ENCODE measurements at places on chromosomes 6 and 20.
A peak's percentile ranks its signal among the peaks of the same experiment; 100 is the strongest.

GRCh38 chr20:22425344-22426295 is 158.8 kb downstream of the FOXA2 start:
- DNase-seq = no peak

DNA sequence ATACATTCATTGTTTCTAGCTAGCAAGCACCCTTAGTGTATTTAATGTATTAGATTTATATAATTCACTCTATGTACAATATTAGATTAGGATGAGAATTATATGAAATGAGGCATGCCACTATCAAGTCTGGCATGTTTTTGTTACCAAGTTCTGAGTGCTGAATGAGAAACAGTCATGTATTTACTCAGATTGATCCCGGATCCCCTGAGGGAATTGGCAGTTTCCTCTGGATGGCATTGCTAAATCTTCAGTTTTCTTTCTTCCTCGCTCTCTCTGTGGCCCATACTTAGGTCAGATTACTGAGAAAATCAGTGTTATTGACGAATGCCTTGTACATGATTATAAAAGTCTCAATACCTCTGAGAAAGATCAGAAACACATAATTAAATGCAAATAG is 66.6 kb downstream of the CDKAL1 start:
- DNase-seq = no peak

- no peak for DNase-seq
These were observed 140.4 kb downstream of the HS3ST5 start for GRCh38 chr6:114202389-114202788.

DNA sequence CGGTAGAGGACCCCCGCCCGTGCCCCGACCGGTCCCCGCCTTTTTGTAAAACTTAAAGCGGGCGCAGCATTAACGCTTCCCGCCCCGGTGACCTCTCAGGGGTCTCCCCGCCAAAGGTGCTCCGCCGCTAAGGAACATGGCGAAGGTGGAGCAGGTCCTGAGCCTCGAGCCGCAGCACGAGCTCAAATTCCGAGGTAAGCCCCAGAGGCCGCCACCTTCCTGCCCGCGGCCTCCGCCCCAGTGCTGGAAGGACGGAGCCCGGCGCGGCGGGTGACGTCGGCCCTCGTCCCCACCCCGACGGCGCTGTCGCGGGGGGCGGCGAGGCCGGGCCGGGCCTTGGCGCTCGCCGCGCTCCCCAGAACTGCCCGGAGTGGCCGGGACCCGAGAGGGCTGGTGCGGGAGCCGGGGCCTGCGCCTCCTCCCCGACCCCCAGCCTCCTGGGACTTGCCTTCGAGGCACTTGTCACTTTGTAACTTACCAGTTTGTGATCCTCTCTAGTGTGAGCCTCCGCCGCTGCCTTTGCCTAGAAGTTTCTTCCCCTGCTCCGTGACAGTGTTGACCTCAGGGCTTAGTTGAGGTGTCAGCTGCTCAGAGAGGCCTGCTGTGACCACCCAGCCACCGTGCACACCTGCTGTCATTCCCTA is 417 bp downstream of the VAPB start:
- no peak for DNase-seq

GRCh38 chr20:1951436-1952115 is 42.3 kb downstream of the PDYN start:
- DNase-seq = no peak

- DNase-seq = no peak
These were observed 34.3 kb upstream of the VEGFA start for GRCh38 chr6:43735642-43736199.

DNA sequence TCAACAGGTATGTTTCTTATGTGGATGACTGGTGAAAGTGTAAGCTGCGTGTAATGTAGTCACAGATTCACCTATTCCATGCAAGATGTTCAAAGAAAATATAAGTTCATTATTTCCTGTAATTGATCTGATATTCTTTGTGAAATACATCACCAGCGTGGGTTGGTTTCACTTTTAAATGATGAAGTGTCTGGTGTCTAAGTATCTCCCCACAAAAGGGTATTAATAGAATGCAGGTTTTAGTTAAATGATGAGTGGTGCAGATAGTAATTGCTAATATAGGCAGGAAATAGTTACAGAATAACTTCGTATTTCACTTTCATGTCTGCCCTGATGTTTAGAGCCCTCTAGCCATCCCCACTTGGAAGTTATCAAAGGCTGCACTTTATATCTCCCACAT is 22.2 kb downstream of the PGBD1 start:
- DNase-seq = no peak

DNA sequence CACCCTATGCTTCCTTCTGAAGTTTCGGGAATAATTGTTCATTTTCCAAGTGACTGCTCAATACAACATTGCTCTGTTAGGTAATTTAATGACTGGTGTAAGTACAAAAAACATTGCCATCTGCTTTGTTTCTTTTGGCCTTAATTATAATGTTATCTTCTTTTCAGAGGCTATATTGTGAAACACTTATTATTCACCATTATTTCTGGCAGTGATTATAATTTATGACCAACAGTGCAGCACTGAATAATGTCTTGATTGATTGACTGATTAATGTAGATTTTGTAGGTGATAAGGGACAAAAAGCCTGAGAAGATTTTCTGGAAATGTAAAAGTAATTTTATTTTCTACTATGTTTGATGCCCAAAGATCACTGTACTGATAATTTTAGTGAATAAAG is 377.7 kb downstream of the PLCB1 start:
- no peak for DNase-seq

DNA sequence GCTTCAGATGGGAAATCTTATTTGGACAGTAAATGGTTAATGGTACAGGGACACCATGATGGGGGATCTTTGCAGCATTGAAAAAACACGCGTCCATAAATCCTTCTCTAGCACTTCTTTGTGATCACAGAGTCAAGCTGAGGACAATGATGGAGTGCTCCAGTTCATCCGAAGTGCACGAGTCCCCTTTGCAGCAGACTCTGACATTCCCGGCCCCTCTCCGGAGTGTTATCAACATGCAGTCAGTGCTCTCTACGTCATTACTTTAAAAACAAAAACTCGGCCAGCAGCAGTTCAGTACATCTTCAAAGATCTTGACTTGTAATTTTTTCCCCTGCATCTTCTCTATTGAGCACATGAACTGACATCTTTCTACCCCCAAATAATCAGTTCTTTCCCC is 185.5 kb upstream of the AKAP12 start:
- no peak for DNase-seq

GRCh38 chr6:14828201-14828611 is 417.7 kb upstream of the JARID2 start:
- no peak for DNase-seq

DNA sequence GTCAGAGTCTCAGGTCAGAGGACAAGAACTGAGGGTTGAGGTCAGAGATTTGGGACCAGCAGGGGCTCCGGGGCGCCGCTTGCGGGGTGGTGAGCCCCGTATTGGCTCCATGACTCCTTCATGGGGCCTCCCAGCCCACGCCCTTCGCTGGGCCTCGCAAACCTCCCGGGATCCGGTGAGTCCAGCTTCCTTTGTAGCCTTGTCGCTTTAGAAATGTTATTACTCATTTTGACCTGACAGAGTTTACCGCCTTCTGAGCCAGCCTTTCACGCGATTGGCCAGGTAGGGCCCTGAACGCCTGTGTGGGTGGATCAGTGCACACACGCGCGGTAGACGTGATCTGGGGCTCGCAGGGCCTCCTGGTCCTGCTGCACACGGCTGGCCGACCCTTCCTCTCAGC is 181.1 kb downstream of the ERMARD start:
- DNase-seq = no peak

GRCh38 chr20:33177866-33178265 is 9.9 kb downstream of the BPIFA2 start:
- DNase-seq = no peak

DNA sequence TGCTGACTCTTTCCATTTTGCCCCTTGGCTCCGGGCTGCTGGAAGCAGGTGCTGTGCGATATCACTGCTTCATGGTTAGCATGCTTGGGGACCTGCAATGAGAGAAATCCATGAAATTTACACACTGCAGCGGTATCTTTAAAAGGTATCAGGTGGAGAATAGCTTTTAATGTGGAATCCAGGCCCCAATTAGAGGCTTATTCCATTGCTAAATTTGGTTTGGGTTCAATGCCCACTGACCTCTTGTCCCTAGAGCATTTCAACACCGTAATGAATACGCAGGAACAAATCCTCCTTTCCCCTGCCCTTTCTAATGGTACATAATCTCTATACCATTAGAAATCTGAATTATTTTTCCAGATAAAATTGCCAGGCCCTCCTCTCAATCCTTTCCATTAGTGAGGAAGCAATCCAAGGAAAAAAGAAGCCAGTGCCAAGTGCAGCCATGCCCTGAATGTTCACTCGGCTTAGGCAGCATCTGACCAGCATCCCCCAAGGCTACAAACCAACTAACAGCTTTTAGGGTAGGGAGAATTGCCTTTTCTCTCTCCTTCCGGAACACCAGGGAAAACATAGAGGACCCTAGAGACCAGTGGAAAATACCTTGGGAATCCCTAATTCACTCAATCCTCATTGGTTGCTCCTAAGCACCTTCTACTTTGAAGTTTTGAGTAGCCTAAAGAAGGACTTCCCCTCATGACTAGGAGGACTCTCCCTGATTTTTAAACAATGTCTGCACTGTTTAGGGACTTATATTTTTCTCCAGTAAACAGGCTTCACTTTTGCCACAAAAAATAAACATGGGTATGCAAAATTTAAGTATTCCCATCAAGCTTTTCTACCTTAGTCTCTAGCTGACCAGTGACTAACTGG is 143.1 kb downstream of the QRSL1 start:
- no peak for DNase-seq

GRCh38 chr20:60170116-60170515 is 211.9 kb downstream of the CDH26 start:
- no peak for DNase-seq

DNA sequence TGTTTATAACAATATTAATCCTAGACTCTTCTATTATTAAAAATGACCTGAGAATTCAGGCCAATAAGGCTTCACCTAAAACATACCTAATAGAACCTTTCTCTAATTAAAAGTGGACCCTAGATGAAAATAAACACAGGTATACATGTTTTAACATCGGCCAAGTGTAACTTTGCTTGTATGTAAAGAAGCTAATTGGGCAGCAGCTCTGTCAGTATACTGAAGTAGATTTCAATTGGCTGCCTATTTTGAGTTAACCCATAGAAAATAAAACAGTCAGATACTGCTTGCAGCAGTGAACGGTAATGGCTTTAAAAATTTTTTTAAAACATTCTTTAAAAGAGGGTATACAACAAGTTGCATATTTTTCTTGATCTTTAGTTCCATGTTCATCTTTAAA is 67.3 kb downstream of the PDSS2 start:
- DNase-seq = peak; percentile 7

GRCh38 chr6:17490724-17491123 is 97.3 kb downstream of the CAP2 start:
- peak; percentile 24 for DNase-seq

DNA sequence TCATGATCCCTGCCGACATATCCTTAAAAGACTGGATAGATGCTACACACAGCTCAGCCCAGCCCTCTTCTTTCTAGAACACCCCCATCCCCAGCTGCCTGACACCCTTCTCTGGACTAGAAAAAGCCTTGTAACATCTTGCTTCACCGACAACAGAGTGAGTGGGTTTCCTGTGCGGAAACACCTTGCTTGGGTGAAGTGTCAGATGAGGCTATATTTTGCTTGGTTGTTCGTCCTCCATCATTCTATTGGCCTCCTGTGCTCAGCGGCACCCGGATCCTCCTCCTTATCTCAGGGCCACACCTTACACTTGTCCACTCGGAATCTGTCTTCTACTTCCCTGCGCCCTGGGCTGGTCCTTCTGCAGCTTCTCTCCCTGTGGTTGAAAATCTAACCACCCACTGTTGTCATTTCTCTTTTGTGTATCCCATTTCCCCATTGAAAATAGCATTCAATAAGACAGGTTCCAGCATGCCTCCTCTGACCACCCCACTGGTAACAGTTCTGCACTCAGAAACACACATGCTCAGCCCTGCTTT is 101.3 kb upstream of the MLN start:
- peak; percentile 98 for DNase-seq

GRCh38 chr20:22511943-22512910 is 72.1 kb downstream of the FOXA2 start:
- no peak for DNase-seq

GRCh38 chr6:40194447-40195170 is 260.3 kb upstream of the MOCS1 start:
- DNase-seq = peak; percentile 6

DNA sequence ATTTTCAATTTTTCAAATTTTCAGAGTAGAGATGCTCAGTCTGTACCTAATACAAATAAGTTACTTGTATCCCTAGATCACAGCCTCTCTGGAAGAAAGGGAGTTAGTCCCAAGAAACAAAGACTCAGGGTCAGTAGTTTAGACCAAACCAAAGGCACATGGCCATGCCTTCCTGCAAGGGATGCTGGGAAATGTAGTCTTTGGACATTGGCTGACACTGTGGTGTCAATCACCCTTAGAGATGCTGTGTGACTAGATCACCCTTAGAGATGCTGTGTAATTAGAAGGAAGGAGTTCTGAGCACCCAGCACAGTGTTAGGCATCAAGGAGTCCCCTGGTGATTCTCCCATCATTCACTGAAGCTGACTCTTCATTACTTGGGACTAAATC is 202.1 kb downstream of the NFATC2 start:
- DNase-seq = no peak

DNA sequence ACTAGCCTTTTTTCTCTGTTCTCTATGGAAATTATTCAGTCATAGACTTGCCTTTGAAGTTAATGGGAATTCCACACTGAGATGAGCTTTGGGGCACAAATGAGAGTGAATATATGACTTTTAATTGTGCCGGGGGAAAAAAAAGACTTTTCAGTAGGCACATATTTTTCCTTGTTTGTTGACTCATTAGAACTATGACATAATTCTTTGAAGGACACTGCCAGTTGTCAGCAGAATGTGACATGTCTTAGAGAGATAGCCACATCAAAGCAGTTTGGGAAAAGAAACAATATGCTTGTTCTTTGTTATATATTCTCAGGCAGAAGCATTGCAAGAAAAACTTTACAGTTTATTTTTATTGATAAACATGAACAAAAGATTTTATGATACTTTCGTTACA is 138.3 kb downstream of the COL9A1 start:
- DNase-seq = no peak

DNA sequence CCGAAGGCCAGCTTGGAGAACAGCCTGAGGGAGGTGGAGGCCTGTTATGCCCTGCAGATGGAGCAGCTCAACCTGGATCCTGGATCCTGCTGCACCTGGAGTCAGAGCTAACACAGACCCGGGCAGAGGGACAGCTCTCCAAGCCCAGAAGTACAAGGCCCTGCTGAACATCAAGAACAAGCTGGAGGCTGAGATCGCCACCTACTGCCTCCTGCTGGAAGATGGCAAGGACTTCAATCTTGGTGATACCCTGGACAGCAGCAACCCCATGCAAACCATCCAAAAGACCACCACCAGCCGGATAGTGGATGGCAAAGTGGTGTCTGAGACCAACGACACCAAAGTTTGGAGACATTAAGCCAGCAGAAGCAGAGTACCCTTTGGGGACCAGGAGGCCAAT is 223.5 kb upstream of the ID4 start:
- DNase-seq = no peak

DNA sequence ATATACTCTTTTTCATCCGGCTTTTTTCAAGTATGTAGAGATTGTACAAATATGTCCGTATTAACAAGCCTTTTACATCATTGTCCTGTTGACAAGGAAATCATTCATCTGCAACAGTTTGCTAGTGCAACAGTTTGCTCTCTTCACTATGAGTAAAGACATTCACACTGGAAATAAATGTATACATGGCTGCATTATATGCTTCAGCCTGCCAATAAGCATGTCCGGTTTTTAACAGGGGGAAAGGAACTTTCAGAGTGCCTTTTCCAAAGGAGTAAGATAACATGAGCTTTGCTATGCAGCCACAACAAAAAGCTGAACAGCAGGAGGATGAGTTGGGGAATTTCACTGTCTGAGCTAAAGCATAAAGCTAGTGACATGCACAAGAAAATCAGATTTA is 99.4 kb upstream of the ADTRP start:
- DNase-seq = no peak
